Hypothalamus (tissue), 51 donors: ENCODE measurements at places on chromosomes 3 and 15.

DNA sequence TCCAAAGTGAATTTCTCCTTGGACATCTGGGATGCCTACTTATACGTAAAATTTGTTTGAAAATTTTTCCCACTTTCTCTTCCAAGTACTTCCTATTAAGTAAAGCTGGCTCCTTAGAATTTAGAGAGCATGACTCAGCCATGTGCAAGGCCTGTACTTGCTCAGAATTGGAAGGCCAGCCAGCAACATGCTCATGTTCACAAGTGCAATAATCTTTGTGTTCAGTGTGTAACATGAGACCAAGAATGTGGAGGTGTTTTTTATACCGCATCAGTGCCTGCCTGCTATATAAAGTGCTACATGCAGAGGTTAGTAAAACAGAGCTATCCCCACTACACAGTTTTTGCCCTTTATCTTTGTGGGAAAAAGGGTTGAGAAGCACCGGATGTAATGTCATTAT, 151.9 kb upstream of the FEZF2 start:
- DNase-seq: no peak

- no peak for DNase-seq
Observed at GRCh38 chr3:186318135-186318534, 43.9 kb downstream of the DGKG start.

DNA sequence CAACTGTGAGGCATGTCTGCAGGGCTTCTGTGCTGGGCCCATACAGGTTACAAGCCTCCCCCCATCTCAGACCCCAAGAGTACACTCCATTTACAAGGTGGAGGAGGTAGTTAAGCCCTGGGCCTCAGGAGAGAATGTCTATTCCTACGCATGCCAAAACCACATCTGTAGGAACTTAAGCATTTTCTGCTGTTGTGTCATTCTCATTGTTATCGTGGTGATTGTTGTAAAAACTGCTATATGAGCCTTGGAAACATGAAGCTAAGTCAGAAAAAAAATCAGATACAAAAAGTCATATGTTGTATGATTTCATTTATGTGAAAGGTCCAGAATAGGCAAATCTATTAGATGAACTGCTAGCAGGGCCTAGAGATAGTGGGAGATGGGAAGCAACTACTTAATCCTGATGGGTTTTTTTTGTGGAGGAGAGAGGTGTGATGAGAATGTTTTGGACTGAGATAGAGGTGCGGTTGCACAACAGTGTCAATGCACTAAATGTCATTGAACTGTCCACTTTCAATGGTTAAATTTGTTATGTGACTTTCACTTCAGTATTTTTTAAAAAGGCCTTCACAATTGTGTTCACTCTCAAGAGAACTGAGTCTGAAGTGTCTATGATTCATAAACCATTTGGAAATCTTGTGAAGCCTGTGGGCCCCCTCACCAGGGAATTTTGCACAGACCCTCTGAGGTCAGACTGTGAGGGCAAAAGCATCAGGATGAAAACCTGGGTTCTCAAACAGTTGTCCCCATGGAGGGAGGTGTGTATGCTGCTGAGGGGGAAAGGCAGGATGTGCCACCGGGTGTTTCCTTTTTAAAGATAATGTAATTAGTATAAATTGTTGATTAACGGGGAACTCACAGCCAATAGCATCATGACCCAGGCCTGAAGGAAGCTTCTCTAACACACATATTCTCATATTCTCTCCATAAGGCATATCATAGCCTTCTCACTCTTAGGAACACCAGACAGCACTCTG, 3.2 kb downstream of the RTP3 start:
- DNase-seq: no peak

- no peak for DNase-seq
Observed at GRCh38 chr3:23490459-23490858, 287.3 kb downstream of the UBE2E2 start.

DNA sequence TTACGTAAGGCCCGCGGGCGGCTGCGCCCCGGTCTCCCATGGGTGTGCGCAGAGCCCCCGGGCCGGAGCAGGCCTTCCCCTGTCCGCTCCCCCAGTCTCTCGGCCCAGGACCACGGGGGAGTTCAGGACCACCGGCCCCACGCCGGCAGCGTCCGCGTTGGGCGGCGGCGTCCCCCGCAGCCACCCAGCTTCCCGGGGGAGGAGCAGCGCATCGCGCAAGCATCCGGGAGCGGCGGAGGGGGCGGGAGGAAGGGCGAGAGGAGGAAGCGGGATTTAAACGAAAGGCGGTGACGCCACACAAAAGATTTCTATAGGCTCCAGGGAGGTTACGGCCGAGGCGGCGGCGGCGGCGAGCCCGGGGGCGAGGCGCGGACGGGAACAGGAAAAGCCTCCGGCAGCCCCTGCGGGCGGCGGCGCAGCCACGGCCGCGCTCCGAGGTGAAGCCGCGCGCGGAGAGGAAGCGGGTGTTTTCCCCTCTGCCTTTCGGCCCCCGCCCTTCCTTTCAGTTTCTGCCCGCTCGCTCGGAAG, at the start of gene TLNRD1:
TSS of gene TLNRD1 (plus strand) at position 300 of the 528 bp plus-strand sequence. CDS start 1,349 bp downstream, outside the sequence.
- DNase-seq: peak; percentile 81

DNA sequence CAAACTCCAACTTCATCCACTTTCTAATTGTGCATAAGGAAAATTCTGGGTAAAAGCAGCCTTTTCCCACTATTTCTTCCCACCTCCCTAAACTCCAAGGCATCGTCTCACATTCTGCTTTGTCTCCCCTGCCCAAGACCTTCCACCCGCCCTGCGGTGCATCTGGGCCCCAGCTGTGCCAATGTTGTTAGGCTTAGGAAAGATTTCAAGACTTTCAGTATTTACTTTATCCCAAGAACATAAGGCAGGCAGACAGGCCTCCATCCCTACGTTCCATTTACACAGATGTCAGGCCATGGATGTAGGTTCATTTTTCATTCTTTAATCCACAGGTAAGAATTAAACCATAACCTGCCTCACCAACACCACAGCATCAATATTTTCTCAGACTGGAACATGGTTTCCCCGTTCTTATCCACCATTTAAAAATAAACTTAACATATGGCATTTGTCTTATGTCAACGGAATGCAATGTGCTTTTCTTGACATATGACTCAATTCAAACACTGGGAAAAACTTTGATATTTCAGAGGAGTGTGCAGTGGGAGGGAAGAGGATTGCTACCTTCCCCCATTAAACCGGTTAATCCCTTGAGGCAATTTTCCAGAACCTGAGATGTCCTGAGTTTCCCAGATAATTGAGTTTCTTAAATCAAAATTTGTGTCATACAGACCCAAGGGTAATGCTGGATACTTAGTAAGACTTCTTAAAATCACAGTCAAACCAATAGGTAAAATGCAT, 238.0 kb upstream of the LRIG1 start:
- DNase-seq: no peak

- no peak for DNase-seq
Observed at GRCh38 chr3:138800248-138800647, 34.5 kb downstream of the PIK3CB start.

GRCh38 chr15:59258317-59258716, 51.7 kb downstream of the LDHAL6B start:
- DNase-seq: no peak

DNA sequence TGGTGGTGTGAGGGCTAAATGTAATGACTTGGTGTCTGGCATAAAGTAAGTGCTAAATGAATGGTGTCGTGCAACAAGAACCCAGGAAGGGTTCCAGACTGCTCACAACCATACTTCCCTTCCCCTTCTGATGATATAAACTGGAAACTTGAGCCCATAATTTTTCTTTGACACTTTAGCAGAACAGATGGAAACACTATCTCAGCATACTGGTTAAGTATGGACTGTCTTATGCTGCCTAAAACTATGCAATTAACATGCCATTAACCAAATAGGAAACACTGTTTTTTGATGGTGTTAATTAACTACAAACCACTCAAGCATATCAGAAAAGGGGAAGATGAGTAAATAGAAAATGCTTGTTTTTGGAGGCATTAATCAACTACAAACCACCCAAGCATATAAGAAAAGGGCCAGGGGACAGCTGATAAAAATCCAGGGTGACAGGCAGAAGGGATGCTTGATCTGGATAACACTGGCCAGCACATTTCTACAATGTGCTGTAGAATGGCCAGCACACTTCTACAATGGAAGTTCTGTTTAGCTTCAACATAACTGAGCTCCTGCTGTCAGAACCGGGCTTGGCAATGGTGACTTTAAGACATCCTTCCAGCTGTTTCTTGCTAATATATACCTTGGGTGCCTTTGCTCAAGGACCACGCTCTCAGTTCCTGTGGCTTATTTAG, 85.5 kb upstream of the FAM3D start:
- DNase-seq: no peak

DNA sequence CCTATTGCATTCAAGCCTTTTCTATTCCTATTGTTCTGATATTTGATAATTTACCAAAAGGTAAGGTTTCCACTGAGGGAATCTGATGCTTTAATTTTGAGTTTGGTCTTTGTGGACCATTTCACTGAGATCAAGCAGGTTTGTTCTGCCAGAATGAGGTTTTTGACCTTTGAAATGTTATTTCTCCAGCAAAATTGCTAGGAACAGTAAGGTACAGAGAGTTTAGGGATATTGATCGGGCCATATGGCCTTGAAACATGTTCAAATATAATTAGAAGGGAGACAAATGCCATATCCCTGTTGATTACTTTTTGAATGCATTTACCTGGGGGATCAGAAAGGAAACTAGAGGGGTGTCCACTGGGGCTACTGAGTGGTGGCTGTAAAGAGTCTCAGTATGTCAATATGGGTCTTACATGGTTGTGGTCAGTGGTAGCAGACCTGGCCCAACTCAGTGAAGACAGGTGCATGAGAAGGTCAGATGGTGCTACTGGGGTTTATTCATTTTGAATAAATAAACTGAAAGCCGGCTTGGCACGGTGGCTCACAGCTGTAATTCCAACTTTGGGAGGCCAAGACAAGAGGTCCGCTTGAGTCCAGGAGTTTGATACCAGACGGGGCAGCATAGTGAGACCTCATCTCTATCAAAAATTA, 100.2 kb downstream of the SV2B start:
- no peak for DNase-seq

- no peak for DNase-seq
Observed at GRCh38 chr3:14265246-14265962, 86.8 kb downstream of the LSM3 start.

GRCh38 chr3:97940034-97940433, 32.2 kb downstream of the RIOX2 start:
- DNase-seq: no peak

- no peak for DNase-seq
Observed at GRCh38 chr15:100612539-100612938, 10.2 kb downstream of the ASB7 start.

DNA sequence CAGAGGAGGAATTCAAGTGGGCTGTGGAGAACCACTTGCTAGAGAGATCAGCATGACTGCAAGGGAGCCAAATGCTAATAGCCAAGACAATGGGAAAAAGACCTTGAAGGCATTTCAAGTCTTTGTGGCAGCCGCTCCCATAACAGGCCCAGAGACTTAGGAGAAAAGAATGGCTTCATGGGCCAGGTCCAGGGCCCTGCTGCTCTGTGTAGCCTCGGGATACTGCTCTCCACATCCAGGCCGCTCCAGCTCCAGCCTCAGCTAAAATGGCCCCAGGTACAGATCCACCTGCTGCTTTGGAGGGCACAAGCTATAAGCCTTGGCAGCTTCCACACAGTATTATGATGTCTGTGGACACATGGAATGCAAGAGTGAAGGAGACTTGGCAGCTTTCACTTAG, 157.7 kb downstream of the NECTIN3 start:
- no peak for DNase-seq

DNA sequence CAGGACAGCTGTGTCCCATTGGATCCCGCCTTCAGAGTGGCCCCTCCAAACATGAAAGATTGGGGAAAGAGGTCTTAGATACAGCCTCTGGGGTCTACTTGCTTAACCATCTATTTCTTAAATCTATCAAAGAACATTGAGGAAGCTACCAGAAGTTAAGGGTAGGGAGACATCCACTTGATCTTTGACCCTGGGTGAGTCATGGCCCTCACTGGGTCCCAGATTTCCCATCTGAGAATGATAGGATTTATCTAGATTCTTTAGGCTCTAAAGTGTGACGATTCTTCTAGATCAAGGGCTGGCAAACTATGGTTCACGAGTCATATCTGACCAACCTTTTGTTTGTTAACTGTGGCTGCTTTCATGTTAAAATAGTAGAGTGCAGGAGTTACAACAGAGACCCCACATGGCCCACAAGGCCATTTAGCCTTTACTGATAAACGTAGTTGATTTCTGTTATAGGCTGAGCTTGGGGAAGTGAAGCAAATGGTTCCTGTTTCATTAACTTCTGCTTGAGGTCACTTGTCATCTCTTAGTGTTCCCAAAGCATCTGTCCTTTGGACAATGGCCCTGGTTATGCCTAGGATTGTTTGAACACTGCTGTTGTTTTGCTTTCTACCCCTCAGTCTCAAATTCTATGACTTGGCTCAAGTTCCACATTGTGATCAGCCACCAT, 8.0 kb downstream of the MUC13 start:
- DNase-seq: no peak

GRCh38 chr3:43699864-43700263, 9.1 kb downstream of the ABHD5 start:
- DNase-seq: no peak

DNA sequence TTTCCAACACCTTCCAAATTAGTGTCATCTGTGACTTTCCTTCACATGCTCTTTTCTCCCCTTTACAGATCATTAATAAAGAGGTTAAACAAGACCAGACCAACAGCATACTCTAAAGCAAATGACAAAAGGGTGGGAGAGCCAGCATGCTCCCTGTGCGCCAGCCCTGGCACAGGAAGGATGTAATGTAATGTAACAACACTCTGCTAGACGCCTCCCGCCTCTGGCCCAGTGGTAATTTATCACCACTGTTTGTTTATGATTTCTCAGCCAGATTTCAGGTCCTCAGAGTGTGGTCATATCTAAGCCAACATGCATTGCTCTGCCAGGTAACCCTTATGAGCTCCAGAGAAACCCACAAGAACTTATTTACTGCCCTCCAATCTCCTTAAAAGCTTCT, 189.5 kb upstream of the WNT5A start:
- DNase-seq: no peak

DNA sequence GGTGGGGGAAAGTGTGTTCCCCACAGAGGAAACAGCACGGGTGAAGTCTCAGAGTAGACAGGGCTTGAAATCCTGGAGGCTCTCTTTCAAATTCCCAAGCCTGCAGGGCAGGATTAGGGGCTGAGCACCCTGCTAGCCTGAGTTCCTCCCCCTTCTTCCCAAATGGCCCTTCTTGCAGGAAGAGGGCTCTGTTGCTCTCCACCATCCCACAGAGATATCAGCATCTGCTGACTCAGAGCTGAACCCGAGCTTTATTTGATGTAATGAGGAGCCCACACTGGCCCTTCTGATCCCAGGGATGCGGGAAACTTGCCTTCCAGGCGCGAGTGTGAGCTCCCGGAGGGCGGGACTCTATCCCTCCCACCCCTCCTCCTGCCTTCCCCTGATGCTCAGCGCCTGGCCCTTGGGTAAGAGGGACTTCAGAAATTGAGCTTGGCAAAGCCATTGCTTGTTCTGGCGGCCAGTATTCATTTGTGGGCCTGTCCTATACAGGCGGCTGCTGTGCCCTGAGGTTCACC, 1.4 kb upstream of the STRA6 start:
- DNase-seq: no peak

- no peak for DNase-seq
Observed at GRCh38 chr15:40992825-40993224, 39.6 kb downstream of the CHAC1 start.

GRCh38 chr15:42804739-42805138, 67.8 kb upstream of the CDAN1 start:
- DNase-seq: no peak

- DNase-seq: no peak
Observed at GRCh38 chr3:44016818-44017217, 224.9 kb upstream of the TOPAZ1 start.
